ENCODE measurements at places on chromosomes 4 and X. TPM values are rescaled to one million over a fixed set of nuclear protein-coding genes. Genes with fewer than 3 reads are reported as not detected.

The SYTL4 gene
- polyA plus RNA-seq: 6.6 TPM

The HTR2C gene
- not detected for polyA plus RNA-seq

The FMR1NB gene
- not detected for polyA plus RNA-seq

The LONRF3 gene
- polyA plus RNA-seq: 3.5 TPM

The MTMR8 gene
- polyA plus RNA-seq: 1.3 TPM

The COL4A6 gene
- polyA plus RNA-seq: 1.7 TPM

DNA sequence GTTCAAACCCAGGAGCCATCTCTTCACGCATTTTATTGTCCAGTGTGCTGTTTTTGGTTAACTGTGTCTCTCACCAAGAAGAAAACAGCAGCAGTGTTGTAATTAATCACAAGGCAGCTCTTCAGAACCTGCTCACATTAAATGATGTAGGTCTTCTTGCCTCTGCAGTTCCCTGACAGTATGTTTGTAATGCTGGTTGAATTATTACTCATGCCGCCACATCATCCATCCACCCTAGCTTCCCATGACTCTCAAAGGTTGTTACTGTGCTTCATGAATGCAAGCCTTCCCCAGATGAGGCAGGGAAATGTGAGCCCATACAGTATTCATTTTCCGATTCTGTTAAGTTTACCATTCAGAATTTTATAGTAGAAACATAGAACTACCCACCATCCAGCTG, 17.4 kb downstream of the TLR10 start:
- DNase-seq: no peak

GRCh38 chrX:29528281-29528680, 687.1 kb upstream of the MAGEB2 start:
- DNase-seq: no peak

GRCh38 chr4:78661921-78662521, 110.5 kb downstream of the ANXA3 start:
- DNase-seq: no peak

- DNase-seq: no peak
Measured at GRCh38 chrX:45070116-45071007, 130.3 kb downstream of the DIPK2B start.

GRCh38 chr4:54703182-54703581, 45.4 kb downstream of the KIT start:
- no peak for DNase-seq

- no peak for DNase-seq
Measured at GRCh38 chrX:115413246-115413878, 123.8 kb downstream of the LUZP4 start.

GRCh38 chr4:126957556-126957955, 675.2 kb upstream of the INTU start:
- no peak for DNase-seq

GRCh38 chr4:112604589-112604988, 32.1 kb downstream of the ZGRF1 start:
- DNase-seq: peak; percentile 16

- DNase-seq: no peak
Measured at GRCh38 chr4:121093261-121093660, 20.9 kb upstream of the NDNF start.

GRCh38 chr4:121738780-121739535, 26.0 kb downstream of the SMIM43 start:
- no peak for DNase-seq

DNA sequence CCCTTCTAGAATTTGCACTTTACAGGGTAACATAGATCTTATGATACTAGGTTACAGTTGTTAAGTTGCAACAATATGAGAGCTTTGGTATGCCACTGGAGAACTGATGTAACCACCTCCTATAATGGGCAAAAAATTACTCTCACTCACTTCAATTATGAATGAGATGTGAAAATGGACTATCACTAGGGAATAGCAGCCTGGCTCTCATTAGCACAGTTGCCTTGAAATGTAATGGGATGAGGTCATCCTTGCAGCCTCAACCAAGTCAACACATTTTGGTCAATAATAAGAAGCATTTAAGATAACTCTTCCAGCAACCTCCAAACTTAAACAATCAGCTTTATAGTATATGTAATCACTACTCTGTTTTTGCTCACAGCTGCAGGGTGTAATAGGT, 69.4 kb downstream of the TBC1D9 start:
- no peak for DNase-seq
